Astrocyte of the cerebellum (primary cell): ENCODE measurements at places on chromosomes 7 and 10.
A peak's percentile ranks its signal among the peaks of the same experiment; 100 is the strongest.

- DNase-seq: no peak
Observed at GRCh38 chr7:18330548-18330947, 165.0 kb upstream of the HDAC9 start.

GRCh38 chr7:137531671-137532070, 188.1 kb upstream of the PTN start:
- no peak for DNase-seq

- DNase-seq: no peak
Observed at GRCh38 chr7:34823650-34824258, 165.7 kb downstream of the NPSR1 start.

DNA sequence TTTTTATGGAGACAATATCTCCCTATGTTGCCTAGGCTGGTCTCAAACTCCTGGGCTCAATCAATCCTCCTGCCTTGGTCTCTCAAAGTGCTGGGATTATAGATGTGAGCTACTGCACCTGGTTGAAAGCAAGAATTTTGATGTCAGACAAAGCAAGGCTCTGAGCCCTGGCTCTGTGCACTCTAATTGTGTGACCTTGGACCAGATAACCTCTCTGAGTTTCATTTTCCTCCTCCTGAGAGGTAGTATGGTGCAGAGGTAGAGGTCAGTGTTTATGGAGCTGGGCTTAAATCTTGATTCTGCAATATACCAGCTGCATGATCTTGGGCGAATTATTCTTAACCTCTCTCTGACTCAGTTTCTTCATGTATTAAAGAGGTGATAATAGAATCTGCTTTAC, 31.4 kb upstream of the SLC26A3 start:
- no peak for DNase-seq

- no peak for DNase-seq
Observed at GRCh38 chr10:84706875-84707274, 378.5 kb downstream of the CCSER2 start.

GRCh38 chr7:139393621-139394211, 34.0 kb downstream of the LUC7L2 start:
- no peak for DNase-seq

DNA sequence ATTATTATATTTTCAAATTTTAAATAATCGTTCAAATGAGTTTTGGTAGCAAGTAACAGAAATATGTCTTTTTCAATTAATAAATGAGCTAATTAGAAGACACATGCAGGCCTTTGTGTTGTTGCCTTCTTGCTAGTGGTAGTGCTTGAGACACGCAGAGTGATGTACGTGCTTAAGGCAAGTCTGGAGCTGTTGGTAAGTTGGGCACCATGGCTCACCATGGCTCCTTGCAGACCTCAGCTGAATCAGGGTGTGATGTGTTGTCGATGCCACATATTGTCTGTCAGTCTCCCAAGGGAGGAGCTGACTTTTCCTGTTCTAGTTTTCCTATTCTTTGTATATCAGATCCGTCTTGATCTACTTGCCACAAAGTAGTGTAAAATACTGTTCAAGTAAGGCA, 8.3 kb downstream of the CDK14 start:
- no peak for DNase-seq

DNA sequence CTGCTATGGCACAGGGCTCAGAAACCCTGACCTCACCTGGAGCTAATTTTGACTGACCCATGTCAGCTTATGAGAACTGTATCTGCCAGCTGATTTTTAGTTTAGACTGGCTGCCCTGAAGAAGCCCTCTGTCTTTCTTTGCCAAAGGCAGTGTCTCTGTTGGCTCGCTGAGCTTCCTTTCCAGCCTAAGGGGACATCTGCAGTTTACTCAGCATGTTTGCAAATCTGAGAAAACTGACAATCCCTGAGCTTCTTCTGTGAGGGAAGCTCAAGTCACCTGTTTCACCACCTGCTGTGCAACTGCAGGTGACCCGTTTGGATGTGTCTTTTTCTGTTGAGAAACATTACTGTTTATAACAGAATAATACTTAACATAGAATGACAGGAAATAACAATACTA, 46.0 kb downstream of the PRKAR2B start:
- DNase-seq: no peak

- DNase-seq: no peak
Observed at GRCh38 chr7:104089612-104090011, 100.2 kb upstream of the RELN start.

DNA sequence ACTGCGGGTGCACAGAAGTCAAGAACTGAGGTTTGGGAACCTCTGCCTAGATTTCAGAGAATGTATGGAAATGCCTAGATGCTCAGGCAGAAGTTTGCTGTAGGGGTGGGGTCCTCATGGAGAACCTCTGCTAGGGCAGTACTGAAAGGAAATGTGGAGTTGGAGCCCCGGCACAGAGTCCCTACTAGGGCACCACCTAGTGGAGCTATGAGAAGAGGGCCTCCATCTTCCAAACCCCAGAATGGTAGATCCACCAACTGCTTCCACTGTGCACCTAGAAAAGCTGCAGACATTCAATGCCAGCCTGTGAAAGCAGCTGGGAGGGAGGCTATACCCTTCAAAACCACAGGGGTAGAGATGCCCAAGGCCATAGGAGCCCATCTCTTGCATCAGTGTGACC, 1336.0 kb upstream of the CELF2 start:
- DNase-seq: no peak

GRCh38 chr7:138962561-138963270, 18.5 kb downstream of the KIAA1549 start:
- DNase-seq: no peak

- no peak for DNase-seq
Observed at GRCh38 chr7:154425271-154425670, 373.1 kb downstream of the DPP6 start.

GRCh38 chr7:14438366-14438765, 448.9 kb upstream of the ETV1 start:
- no peak for DNase-seq

- no peak for DNase-seq
Observed at GRCh38 chr10:115059301-115059898, 33.8 kb upstream of the ATRNL1 start.

- peak; percentile 33 for DNase-seq
Observed at GRCh38 chr7:42198974-42199668, 37.9 kb downstream of the GLI3 start.

GRCh38 chr10:121812031-121812430, 115.8 kb downstream of the ATE1 start:
- no peak for DNase-seq

- no peak for DNase-seq
Observed at GRCh38 chr10:62803724-62804355, 680 bp upstream of the ADO start.

- DNase-seq: no peak
Observed at GRCh38 chr7:130951303-130951975, 217.4 kb upstream of the KLF14 start.

DNA sequence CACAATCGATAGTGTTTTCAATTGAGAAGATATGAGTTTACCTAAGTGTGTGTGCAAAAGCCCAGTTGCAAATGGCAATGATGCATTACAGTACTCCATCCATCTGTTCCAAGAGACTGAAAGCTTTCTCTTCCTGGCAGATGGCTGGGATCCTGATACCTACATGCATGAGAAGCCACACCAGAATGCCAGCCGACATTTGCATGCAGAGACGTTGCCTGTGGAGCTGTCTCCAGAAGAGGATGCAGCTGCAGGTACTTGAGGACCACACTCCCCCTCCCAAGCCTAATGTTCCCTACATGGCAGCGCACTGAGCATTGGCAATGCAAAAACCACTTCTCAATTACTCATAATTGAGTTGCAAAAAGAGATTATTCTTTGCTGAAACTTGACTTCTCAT, 332.1 kb downstream of the WDR11 start:
- no peak for DNase-seq

GRCh38 chr7:151754142-151754590, 122.7 kb downstream of the PRKAG2 start:
- peak; percentile 98 for DNase-seq

- no peak for DNase-seq
Observed at GRCh38 chr10:72077275-72077990, 10.9 kb downstream of the SPOCK2 start.

GRCh38 chr7:149296368-149296767, 34.4 kb downstream of the ZNF783 start:
- DNase-seq: no peak

DNA sequence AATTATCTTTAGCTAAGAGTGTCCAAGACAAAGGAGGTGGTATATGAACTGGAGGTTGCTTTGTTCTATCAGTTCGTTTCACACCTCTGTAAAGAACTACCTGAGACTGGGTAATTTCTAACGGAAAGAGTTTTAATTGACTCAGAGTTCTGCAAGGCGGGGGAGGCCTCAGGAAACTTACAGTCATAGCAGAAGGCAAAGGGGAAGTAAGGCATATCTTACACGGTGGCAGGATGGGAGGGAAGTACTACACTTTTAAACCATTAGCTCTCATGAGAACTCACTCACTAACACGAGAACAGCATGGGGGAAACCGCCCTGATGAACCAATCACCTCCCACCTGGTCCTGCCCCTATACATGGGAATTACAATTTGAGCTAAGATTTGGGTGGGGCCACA, 1202.3 kb upstream of the LRRTM3 start:
- DNase-seq: no peak

- no peak for DNase-seq
Observed at GRCh38 chr10:96271016-96271815, at the start of gene BLNK. TSS of gene BLNK (minus strand) at chr10:96271569. CDS start at chr10:96271398, 171 bp downstream.

DNA sequence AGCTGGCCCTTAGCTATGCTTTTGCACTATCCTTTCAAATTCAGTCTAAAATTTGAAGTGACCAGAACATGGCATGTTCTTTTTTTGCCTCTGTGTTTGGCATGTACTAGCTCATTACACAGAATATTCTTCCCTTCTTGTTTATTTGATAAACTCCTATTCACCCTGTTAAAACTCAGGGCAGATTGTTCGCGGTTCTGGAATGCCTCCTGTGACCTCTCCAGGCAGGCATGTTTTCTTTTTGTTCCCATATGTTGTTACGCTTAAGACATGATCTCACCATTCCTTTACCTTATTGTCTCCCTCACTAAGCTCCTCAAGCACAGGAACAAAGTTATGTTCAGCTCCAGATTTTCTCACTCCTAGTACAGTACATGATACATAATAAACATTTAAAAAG, 181.7 kb downstream of the CCSER2 start:
- DNase-seq: peak; percentile 26

DNA sequence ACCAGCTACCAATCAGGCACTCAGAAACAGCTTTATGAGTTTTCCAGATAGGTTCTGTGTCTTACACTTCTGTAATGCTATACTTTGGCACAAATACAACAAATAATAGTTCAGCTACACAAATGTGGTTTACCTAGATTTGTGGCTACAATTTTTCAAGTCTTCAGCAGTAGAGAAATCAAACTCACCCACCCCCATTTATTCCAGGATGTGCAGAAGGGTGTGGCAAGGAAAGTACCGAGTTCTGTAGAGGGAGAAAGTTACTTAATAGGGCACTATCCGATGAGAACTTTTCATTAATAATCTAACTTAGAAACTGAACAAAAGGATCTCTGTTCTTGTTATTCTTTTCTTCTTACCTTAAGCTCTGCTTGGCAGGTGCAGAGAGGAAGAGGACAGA, 30.3 kb upstream of the ATP6V0A4 start:
- DNase-seq: no peak

DNA sequence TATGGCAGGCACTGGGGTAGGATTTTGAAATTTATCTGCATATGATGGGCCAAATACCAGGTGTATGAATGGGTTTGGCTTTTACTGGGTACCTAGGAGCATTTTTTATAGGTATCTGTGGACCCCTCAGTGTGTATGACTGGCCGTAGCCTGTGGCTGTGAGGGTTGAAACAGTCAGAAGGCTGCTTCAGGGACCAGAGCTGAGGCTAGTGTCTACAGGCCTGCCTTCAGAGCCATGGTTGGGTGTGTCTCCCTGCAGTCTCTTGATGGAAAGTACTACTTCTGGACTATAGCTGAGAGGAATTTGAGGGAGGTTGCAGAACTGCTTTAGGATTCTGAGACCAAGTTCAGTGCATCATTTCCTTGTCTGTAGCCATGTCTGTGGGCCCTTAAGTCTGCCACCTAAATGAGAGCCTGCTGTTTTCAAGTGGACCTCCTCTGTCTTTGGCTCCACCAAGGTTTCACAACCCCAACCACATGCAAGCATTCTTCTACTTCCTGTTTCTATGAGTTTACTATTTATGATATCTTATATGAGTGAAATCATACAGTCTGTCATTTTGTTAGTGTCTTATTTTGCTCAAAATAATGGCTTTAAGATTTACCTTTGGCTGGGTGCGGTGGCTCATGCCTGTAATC, 19.9 kb upstream of the ZNF138 start:
- DNase-seq: no peak

DNA sequence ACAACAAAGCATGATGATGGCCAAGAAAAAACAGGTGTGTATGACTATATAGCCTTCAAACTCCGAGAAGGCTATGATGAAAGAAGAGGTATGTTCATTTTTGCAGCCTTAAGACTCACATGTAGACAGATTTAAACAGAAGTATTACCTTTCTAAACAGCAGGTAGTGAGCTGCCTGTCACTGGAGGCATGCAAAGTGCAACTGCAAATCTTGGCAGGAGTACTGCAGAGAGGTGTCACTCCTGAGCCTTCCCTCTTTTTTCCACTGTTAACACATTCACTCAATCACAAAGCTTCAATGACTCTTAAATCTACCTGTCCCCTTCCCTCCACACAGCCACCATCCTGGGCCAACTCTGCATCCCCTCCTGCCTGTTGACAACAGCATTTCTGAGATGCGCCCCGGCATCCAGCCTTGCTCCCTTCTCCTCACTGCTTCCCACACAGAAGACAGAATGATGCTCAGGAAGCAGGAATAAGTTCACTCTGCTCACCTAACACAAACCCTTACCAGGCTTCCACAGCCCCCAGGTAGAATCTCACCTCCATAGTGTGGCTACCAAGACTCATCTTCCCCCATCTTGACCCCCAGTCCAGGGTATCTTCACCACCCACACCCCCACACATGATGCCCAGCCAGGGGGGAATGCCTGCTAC, 161.9 kb upstream of the ZMIZ1 start:
- no peak for DNase-seq

GRCh38 chr7:155992107-155992506, 179.8 kb upstream of the SHH start:
- DNase-seq: no peak

GRCh38 chr7:101133621-101134398, 6.9 kb downstream of the SERPINE1 start:
- no peak for DNase-seq

- peak; percentile 52 for DNase-seq
Observed at GRCh38 chr7:120805636-120806388, 52.1 kb downstream of the TSPAN12 start.

DNA sequence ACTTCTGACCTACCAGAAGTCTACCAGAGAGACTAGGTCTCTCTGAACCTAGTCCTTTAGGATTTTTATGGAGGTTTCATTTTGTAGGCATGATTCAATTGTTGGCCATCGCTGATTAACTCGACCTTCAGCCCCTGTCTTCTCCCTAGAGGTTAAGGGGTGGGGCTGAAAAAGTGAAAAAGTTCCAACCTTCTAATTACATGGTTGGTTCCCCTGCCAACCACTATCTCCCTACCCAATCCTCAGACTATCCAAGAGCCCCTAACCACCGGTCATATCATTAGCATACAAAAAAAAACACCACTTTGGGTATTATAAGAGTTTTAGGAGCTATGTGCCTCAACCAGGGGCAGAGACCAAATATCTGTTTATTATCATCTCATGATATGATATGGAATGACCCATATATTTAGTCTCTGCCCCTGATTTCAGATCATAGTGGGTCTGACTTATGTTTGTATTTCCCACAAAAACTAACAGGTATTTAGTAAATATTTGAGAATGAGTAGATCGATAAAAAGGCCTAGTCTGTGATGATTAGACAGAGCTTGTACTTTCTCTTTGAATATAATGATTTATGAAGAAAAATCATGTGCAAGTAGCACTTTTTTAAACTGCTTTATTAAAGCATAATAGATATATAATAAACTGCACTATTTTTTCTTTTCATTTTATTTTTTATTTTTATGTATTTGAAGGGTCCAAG, 35.8 kb downstream of the DNAJC9 start:
- no peak for DNase-seq
